ENCODE measurements at places on chromosomes 6 and 20.

GRCh38 chr6:15663130-15663871, 473 bp upstream of the DTNBP1 start:
- no peak for DNase-seq

DNA sequence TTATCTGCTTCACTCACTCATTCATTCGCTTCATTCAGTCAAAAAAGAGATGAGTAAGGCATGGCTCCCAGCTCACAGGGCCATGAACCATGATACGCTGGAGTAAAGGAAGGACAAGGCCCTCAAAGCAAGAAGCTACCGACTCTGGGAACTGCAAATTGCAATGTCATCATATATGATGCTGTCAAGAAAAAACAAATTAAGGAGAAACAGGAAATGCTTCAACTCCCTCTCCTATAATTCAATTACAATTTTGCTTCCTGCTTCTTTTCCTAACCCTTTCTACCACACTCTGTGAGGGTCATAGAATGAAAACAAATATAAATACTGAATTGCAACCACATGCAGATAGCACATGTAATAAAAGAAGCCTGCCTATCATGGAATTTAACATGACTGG, 725.7 kb upstream of the FLRT3 start:
- DNase-seq, result no peak

- DNase-seq, result no peak
Observed at GRCh38 chr6:37809197-37809543, 10.4 kb upstream of the ZFAND3 start.

DNA sequence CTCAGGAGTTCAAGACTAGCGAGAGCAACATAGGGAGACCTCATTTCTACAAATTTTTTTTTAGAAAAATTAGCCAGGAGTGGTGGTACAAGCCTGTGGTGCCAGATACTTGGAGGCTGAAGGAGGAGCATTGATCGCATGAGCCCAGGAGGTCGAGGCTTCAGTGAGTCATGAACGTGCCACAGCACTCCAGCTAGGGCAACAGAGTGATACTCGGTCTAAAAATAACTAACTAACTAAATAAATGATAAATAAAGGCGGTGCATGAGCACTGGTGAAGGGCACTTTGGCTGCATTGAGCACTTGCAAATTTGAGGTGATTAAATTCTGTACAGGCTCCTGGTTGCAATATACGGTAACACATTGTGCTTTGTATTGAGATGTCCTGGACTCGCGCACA, 13.5 kb downstream of the HLA-A start:
- DNase-seq, result no peak

- DNase-seq, result no peak
Observed at GRCh38 chr20:25465243-25466135, 58.0 kb downstream of the GINS1 start.

- no peak for DNase-seq
Observed at GRCh38 chr6:23611776-23612381, 514.1 kb upstream of the NRSN1 start.

GRCh38 chr6:120775698-120776097, 558.6 kb downstream of the TBC1D32 start:
- no peak for DNase-seq

DNA sequence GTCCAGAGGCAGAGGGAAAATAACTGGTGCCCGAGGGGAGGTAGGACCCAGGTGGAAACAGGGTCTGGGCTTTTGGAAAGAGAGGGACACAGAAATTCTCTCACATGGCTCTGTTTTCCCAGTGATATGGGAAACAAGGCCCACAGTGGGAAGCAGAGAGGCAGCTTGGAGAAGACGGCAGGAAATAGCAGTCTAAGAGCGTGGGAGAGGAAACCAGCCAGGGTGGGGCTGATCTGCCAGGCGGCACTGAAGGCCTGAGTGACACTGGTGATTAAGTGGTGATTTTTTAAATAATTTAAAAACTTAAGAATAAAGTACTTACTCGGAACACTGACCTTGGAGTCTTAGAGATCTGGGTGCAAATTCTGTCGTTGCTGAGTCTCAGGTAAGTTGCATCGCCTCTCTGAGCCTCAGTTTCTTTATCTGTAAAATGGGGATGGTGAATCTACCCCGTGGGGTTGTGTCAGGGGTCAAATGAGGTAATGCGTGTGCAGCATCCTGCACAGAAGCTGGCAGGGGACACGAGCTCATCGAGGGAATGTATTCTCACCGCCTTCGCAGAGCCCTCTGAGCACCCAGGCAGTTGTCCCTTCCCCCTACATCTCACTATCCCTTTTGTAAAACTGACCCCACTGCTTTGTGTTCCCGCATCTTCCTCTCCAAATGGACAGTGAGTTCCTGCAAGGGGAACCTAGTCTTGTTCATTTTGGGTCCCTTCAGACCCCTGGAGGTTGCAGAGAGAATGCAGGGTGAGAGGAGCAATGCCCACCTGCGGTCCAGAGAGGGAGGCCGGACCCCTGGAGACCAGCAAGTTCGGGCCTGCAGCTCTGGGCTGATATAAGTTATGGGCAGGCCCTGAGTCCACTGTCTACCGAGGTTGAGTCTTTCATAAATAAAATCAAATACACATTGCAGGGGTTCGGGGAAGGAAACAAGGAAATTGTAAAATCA, 228.6 kb upstream of the PMEPA1 start:
- DNase-seq, result no peak

DNA sequence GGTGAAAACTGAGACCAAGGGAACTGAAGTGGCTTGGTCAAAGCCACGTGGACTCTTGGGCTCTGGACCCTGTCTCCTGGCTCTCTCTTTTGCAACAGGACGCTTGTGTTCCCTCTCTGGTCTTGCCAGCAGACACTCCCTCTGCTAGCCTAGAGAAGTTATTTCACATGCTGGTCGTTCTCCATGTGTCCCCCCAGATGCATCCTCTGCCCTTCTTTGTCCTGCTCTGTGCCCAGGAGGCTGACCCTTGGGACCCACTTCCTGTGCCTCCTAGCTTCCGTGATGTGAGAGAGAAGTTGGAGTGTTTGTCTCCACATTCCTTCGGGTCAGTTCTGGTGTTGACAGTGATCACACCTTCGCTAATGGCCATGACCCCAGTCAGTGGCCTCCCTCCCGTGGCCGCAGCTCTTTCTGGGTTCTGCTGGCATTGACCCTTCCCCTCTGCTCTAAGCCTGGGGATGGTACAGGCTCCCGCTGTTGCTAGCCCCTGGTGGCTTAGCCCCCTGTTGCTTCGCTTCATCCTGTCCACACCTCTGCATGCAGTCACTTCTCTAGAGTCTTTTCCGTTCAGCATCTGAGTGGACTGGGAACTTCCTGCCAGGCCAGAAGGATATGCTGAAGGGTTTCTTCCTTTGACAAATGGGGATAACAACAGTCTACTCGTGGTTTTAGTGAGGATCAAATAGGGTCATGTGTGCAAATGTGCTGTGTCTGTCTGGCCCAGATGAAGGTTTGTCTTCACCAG, 70.1 kb upstream of the BMP2 start:
- DNase-seq, result no peak

DNA sequence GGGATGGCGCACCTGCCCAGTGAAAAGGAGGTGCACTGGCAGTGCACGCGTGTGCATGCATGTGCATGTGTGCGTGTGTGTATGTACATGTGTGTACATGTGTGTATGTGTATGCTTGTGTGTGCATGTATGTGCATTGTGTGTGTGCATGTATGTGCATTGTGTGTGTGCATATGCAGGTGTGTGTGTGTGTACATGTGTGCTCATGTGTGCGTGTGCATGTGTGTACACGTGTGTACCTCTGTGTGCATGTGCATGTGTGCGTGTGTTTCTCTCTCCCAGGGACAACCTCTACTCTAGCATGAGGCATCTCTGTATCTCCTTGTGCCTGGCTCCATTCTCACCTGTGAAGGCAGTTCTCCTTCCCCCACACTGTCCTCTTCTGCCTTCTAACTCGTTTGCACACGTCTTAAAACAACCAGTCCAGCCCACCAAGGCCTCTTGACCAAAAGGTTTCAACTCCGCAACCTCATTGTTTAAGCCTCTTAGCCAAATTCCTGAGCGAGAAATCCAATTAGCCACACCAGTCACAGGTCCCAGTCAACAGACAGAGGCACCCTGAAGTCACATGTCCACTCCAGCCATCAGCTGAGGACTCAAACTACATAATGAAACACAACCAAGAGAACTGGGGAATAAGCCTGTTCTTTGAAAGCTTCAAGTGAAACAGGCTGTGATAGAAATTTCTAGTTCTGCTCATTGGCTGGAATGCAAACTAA, 103.5 kb upstream of the PTPRT start:
- DNase-seq, result no peak

Measured in activated CD8-positive, alpha-beta memory T cell treated with anti-CD3 and anti-CD28 coated beads, Interleukin-2, amount 10 ng/mL, durations not matched to agents 7 days and 5 days (primary cell).